ENCODE measurements at places on chromosomes 3 and 15. TPM values are rescaled to one million over a fixed set of nuclear protein-coding genes. Genes with fewer than 3 reads are reported as not detected.

DNA sequence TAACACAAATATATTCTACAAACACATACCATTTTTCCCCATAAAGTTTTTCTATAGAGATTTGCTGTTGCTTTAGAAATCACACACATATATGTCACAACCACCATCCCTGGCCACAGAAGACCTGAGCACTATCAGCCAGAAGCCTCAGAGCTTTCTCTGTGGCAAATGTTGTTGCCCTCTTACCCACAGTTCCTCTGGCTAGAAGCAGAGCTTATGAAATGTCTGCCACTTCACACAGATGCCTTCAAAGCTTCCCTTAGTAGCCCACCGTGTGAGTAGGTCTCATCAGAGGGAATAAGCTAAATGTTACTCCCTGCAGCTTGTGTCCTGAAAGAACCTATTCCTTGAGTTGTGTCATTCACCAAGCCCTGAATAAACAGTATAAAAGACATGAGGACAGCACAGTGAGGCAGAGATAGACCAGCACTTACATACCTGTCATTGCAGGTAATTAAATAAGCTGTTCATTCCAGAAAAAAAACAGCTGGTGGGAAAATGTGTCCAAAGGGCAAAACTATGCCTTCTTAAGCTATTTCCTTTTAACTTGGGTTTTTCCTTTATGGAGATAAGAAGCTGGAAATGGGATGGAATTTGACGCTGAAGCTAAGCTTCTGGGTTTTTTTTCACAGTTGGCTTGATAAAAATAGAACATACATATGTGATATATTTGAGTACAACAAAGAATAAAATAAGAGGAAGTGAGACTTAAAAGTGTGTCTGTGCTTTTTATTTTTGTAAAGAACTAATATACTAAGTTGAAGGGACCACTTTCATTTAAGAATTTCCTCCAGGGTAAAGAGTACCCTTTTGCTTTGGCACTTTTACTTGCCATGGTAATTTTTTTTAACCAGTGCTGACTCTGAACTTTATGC is 391.4 kb downstream of the KCNH8 start:
- peak; percentile 62 for DNase-seq

DNA sequence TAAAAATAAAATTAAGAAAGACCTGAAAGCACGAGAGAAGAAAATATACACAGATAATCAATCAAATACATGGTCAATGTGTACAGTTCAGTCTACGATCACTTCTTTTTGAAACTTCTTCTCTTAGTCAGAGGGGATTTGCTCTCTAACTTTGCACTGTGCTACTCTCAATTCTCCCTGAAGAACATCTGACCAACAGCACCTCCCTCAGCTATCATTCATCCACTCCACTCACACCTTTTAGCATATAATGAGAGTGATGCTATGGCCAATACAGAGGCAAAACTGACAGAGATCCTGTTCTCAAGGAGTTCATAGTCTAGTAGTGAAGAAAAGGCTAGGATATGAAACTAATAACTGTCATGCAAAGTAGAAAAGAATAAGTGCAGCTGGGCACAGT is 45.9 kb downstream of the P3H2 start:
- DNase-seq: no peak

- DNase-seq: no peak
Measured at GRCh38 chr3:184600685-184601377, 39.2 kb downstream of the EPHB3 start.

- DNase-seq: peak; percentile 53
Measured at GRCh38 chr15:62068071-62068809, 1.5 kb downstream of the C2CD4A start.

GRCh38 chr3:77348244-77348855 is 308.5 kb downstream of the ROBO2 start:
- no peak for DNase-seq

The KLF15 gene
- total RNA-seq: 0.83 TPM

The HYKK gene
- total RNA-seq: 0.42 TPM

The KIF23 gene
- 0.30 TPM for total RNA-seq
